Right ventricle myocardium inferior (tissue), 1 donor: ENCODE measurements at places on chromosomes 3 and 15. TPM values are rescaled to one million over a fixed set of nuclear protein-coding genes. Genes with fewer than 3 reads are reported as not detected.

- no peak for DNase-seq
These were observed 6.5 kb upstream of the VILL start for GRCh38 chr3:37984051-37984450.

- DNase-seq = no peak
These were observed 373.4 kb downstream of the LPP start for GRCh38 chr3:188527389-188527788.

- no peak for DNase-seq
These were observed 1.7 kb upstream of the GFM1 start for GRCh38 chr3:158642474-158643210.

DNA sequence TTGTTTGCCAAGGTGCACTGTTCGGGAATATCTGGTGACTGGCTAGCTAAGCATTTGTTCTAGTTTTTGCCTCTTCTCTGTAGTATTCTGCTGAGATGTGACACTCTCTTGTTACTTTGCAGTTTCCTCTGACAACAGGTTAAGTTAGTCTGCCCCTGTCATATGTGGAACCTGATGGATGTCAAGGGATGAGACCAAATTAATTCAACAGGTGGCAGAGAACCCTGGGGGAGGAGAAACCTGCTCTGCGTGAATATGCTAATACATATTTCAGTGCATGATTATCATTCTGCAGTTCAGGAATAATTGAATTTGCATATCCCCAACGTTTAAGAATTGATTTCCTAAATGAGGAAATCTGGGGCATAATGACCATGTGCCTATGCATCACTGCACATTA is 777.3 kb downstream of the PDCD6IP start:
- DNase-seq = no peak

GRCh38 chr3:189167027-189167766 is 4.6 kb upstream of the TPRG1 start:
- no peak for DNase-seq

DNA sequence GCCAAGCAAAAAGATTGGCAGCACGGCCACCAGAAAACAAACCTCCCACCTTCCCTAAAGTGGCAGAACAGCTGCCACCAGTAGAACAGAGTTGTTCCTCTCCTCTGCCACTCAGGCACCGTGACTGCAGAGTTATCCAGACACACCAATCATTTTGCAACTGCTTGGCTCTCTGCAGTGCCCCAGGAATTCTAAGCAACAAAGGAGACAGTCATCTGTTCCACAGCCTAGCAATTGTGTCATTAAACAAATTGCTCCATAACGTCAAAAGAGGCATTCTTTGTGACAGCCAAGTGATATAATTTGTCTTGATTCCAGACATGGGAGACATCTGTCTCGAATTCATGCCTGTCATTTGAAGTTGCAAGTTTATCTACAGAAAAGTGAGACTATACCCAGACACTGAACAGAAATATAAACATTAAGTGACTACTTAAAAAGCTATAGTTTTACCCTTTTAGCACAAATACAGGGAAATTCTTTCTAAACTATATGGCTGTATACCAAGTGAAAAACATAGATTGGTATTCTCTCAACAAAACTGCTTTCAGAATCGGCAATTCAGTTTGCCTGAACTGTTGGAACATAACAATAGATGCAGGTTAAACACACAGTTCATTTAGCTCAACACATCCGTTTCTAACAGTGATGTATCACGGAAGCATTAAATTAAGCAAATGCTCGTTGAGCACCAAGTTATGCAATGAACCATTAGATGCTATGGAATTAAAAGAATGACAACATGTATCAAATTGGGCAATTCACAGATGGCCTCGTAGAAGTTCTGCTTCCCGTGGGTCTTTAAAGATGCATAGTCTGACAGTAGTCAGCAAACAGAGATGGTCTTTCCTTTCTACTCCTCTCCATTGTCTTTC is 281.3 kb downstream of the FGF12 start:
- DNase-seq = no peak

DNA sequence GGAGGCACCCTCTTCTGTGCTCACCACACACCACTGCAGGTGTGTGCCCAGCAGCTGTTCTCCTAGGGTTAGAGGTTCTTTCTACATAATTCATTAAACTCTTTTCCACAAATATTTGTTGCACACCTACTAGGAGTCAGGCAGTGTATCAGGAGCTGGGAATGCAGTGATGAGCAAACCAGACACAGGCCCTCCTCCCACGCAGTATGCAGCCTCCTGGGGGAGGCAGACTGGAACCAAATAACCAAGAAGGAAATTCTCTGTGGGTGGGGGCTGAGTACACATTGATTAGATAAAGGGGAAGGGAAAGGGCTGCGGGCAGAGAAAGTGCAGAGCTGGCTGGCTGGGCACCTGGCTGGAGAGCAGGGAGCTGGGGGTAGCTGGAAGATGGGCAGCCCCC is 18.5 kb upstream of the C3orf22 start:
- DNase-seq = no peak

GRCh38 chr15:85582131-85583079 is 202.0 kb downstream of the AKAP13 start:
- peak; percentile 78 for DNase-seq

DNA sequence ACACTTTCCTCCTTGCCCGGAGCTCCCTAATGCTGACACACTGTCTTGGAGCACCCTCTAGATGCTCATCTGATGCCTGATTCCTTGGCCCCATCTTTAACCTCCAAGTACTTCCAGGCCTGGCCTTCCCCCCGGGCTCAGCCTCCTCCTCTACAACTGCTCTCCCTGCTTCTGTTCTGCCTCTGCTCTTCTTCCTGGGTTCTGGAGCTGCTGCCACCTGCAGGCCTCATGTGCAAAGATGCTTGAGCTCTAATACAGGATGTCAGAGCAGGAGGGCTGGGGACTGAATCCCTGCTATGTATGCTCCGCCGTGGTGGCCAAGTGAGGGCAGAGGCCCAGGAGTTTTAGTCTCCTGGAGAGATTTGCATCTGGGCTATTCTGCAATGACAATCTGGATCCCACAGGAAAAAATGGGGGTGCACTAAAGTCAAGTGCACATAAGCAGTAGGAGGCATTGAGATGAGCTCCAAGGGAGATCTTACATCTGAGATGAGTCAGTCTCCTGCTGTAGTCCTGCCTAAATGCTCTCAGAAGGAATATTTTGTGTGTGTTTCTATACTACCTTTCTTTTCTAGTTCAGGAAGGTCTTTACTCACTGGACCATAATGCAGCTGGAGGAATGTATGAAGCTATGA is 296.3 kb downstream of the UACA start:
- no peak for DNase-seq

- DNase-seq = no peak
These were observed 197.7 kb upstream of the GBE1 start for GRCh38 chr3:81958972-81959640.

GRCh38 chr3:179716811-179717210 is 64.0 kb downstream of the USP13 start:
- no peak for DNase-seq

DNA sequence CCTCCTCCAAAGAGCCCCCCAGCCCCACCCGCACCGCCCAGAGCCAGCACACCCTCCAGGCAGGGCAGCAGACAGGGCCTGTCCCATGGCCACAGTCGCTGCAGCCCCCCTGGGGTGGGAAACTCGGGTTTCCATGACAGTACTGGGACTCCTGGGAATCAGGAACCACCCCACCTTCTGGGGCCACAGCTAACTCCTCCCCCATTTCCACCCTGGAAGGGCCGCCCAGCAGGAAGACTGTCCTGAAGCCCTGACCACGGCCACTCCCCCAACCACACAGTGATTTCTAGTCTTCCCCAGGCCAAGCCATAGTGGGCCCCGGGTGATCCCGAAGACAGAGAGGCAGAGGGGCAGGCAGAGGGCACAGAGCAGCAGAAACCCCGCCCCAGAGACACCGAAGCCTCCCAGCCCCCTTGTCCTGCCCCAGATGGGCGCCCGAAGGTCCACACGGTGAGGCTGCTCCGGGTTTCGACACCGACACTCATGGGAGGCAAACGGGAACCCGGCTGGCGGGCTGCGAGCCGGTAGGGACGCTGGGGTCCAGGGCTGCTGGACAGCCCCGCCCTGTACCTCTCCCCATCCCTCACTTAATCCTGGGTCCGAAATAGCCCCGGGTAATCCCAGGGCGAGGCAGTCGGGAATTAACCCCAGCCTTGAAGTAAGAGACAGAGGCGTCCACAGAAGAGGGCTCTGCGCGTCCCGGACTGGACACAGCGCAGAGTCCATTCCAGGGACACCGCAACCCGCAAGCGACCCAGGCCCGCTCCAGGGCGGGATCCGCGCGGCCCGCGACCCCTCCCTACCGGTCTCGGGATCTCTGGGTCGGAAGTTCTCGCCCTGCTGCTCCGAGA is 138.4 kb downstream of the NUP210 start:
- DNase-seq = no peak

- no peak for DNase-seq
These were observed 346.8 kb downstream of the ARPP21 start for GRCh38 chr3:35986161-35986560.

DNA sequence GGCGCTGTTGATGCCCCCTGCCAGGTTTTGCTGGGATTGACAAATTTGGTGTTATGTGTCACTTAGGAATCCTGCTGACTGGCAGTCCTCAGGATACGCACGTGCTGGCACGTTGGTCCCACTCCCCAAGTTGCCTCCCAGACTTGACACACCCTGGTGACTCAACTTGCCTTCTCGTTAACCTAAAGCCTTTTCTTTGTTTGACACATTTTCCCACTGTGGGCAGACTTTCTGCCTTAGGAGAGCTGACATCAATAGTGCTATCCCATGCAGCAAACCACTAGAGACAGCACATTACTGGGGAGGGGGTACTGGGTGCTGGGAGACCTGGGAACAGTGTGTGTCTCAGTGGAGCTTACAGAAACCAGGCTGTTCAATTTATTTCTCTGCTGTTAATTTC is 104.3 kb downstream of the OXNAD1 start:
- no peak for DNase-seq

DNA sequence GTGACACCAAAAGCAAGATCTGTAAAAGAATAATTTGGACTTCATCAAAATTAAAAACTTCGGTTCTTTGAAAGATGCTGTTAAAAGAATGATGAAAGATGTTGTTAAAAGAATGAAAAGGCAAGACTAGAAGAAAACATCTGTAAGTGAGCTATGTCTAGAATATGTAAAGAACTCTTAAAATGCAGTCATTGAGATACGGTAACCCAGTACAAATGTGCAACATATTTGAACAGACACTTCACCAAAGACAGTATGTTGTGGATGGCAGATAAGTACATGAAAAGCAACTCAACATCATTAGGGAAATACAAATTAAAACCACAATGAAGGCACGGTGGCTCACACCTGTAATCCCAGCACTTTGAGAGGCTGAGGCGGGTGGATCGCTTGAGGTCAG is 139.5 kb downstream of the LRIG1 start:
- no peak for DNase-seq

DNA sequence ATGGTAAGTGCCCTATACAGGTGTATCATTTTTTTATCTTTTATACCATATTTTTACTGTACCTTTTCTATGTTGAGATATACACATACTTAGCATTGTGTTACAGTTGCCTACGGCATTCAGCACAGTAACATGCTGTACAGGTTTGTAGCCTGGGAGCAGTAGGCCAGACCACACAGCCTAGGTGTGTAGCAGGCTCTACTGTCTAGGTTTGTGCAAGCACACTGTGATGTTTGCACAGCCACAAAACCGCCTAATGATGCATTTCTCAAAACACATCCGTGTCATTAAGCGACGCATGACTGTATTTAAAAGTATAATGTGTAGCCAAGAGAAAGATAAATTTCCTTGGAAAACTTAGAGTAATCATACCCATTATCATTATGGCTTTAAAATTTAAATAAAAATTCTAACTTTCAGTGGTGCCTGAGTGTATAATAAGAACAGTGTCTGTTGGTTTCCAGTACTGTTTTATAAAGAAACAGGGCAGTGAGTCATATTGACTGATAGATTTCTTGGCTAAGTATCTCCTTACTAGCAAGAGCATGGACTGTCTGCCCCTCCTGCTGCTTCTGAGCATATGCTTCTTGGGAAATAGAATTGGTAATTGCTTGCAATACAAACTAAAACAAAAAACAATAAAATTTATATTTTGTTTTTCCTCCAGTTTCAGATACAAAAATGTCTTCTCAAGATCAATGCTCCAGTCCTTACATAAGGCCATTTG is 18.3 kb downstream of the CALML4 start:
- DNase-seq = no peak

GRCh38 chr3:186025161-186025560 is 83.7 kb downstream of the ETV5 start:
- no peak for DNase-seq

- DNase-seq = no peak
These were observed 121.5 kb upstream of the TSC22D2 start for GRCh38 chr3:150286390-150287147.

- no peak for DNase-seq
These were observed 105.5 kb downstream of the RYK start for GRCh38 chr3:134145183-134145582.

Gene PRC1
- 4.0 TPM for total RNA-seq

Gene LMOD3
- 149 TPM for total RNA-seq

Gene MDFIC2
- total RNA-seq = not detected

Gene ATP13A4
- 0.38 TPM for total RNA-seq

Gene BFSP2
- total RNA-seq = not detected

Gene MEIS2
- 45.4 TPM for total RNA-seq

Gene GRM7
- not detected for total RNA-seq

Gene GABRB3
- 2.2 TPM for total RNA-seq

Gene SEMA6D
- 17.7 TPM for total RNA-seq

Gene RNU5B-1
- 25.8 TPM for total RNA-seq

Gene DLL4
- 11.1 TPM for total RNA-seq

Gene CACNA2D2
- total RNA-seq = 1.2 TPM
